Esophagus muscularis mucosa (tissue), 4 donors: ENCODE measurements at places on chromosomes 13 and 19. TPM values are rescaled to one million over a fixed set of nuclear protein-coding genes. Genes with fewer than 3 reads are reported as not detected.

Gene PABPC3
- total RNA-seq: not detected

Gene FFAR3
- total RNA-seq: not detected

Gene SBK3
- total RNA-seq: not detected

Gene SULT2B1
- not detected for total RNA-seq

Gene KLK12
- not detected for total RNA-seq

Gene SHC2
- total RNA-seq: 14.4 TPM

Gene ZNF709
- total RNA-seq: 2.0 TPM

Gene PLA2G4C
- 15.1 TPM for total RNA-seq

Gene LRRC63
- total RNA-seq: not detected
